ENCODE measurements at places on chromosomes 6 and 20.

GRCh38 chr6:45513843-45514242, 136.1 kb upstream of the SUPT3H start:
- no peak for DNase-seq

GRCh38 chr6:159766906-159767305, 5.1 kb downstream of the ACAT2 start:
- DNase-seq, result no peak

DNA sequence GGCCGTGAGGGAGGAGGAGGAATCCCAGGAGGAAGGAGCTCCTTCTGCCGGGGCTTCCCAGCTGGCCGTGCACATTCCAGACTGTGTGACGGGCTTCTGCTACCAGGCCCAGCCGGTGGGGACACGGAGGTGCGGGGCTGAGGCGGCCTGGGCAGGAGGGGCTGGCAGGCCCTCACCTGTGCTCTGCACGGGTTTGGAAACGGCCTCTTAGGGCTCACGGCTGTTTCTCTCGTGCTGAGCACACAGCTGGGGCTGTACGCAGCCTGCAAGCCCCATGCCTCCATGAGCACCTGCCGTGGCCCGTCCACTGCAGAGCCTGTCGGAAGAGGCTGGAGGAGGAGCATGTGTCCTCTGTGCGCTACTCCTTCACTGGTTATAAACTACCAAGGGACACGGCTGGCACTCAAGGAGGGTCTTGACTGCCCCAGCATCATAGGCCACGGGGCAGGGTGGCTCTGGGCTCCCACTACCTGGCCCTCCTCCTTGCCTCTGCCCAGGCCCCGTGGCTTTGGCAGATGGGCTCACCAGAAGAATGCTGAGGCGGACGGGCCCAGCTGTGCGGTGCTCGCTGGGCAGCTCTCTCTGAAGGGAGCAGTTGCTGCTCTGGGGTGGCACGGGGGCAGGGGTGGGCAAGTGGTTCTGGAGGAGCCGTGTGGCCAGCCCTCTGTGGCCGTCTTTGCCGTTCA, 15.8 kb downstream of the NPEPL1 start:
- DNase-seq, result no peak

GRCh38 chr6:75166236-75166635, 39.6 kb downstream of the COL12A1 start:
- no peak for DNase-seq

- no peak for DNase-seq
These were observed 4.3 kb upstream of the LTA start for GRCh38 chr6:31567531-31568370.

GRCh38 chr20:20812136-20812535, 99.7 kb upstream of the RALGAPA2 start:
- DNase-seq, result no peak

DNA sequence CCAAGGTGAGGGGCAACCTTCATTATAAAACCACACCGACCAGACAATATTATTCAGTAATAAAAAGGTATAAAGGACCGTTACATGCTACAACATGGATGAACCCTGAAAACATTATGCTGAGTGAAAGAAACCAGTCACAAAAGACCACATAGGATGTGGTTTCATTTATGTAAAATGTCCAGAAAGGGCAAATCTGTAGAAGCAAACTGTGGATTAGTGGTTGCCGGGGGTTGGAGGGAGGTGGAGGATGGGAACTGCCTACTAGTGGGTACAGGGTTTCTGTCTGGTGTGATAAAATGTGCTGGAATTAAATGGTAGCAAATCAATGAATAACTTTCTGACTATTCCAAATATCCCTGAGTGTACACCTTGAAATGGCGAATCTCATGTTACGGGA, 10.2 kb upstream of the PRND start:
- no peak for DNase-seq

GRCh38 chr6:136173519-136174507, 76.3 kb downstream of the MTFR2 start:
- no peak for DNase-seq

DNA sequence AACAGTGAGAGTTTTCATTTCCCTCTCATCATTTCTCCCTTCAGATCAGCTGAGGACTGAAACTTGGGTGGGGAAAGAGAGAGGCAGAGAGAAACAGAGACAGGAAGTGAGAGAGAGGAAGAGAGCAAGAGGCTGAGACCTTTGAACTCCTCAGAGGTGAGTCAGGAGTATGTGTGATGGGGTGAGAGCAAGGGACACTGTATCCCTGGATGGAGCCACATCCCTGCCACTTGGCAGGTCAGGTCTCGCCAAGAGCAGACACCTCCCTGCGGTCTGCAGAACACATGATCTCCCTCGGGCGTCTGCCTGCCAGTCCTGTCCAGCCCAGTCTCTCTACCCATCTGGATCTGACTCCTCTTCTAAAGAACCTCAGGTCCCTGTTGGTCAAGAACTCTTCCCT, 62.7 kb upstream of the SYNDIG1 start:
- DNase-seq, result no peak

DNA sequence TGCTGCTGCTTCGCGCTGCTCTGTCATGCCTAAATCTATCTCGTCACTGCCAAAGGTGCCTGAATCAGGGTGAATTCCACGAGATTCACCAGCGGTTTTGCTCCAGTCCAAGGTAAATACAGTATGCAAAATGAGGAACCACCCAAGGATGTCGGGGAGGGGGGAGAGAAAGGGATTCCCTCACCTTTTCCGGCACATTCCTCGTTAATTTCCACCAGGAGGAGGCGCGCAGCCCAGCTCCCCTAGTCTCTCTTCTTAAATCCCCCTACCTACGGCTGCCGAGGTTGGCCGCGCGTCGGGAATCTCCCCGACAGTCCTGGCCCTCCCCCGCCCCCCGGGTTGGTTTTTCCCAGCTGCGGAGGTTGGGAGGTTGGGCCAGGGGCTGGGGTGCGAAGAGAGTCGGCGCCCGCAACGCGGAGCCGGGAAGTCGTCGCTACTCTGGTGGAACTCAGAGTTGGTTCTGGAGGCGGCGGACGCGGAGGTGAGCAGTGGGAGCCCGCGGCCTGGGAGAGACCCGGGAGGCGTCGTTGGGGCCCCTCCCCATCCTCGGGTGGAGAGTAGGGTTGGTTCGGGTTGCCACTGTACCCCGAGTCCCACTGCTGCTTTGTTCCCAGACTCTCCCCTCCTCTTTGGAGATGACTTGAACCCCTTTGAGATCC, at the start of gene TPBG:
TSS of gene TPBG (plus strand) at position 390 of the 659 bp plus-strand sequence. CDS start 1,145 bp downstream, outside the sequence.
- DNase-seq, result no peak

DNA sequence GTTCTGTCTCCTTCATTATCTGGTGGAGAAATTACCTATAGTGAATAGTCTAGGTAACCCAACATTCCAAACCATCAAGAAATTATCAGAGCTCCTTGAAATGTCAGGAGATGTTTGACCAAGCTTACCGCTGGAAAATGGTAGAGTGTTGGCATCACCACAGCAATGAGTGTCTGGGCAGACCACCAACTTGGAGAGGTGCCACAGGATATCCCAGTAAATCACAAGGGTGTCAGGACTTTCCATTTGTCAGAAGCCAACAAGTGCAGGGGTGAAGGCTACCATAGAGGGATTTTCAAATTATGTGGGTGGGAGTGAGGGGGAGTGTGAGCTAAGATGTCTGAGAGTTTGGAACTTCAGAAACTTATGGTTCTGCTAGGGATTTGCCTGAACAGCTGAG, 73.2 kb downstream of the VGLL2 start:
- DNase-seq, result no peak

GRCh38 chr20:57793421-57793820, 83.6 kb upstream of the PMEPA1 start:
- DNase-seq, result no peak

- DNase-seq, result no peak
These were observed 1.5 kb downstream of the PRRT1 start for GRCh38 chr6:32149932-32150870.

- DNase-seq, result no peak
These were observed 31.3 kb downstream of the KCNK15 start for GRCh38 chr20:44776980-44777379.

DNA sequence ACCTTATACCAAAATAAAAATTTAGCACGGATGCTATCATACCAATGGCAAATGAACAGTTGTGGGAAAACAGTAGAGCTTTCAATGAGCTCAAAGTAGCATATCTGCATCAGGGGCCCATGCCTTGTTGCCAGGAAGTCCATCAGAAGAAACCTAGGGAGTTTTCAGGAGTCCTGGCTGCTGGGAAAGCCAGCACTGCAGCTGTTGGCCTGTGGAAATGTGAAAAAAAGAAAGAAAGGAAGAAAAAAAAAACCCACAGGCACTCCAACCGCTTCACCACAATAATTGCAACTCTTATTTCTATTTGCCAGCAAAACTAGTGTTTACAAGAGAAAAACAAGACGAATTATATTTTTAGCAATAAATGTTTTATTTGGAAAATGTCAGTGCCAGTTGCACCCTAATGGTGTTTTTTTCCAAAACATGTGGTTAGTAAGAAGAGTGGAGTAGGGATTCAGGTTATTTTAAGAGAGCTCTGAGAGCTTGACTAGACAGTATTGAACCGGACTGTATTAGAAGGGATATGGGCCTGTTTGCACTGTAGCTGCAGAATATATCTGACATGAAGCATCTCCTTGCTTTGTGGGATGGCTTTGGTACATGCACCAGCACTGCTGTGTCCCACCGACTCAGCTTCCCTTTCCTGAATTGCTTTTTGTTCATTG, 137.3 kb downstream of the CCDC170 start:
- no peak for DNase-seq

- no peak for DNase-seq
These were observed 18.2 kb downstream of the DSE start for GRCh38 chr6:116388924-116389323.

- DNase-seq, result no peak
These were observed 38.9 kb upstream of the SAYSD1 start for GRCh38 chr6:39153766-39154397.

- peak; percentile 80 for DNase-seq
These were observed 101.2 kb downstream of the EPM2A start for GRCh38 chr6:145633981-145634627.

DNA sequence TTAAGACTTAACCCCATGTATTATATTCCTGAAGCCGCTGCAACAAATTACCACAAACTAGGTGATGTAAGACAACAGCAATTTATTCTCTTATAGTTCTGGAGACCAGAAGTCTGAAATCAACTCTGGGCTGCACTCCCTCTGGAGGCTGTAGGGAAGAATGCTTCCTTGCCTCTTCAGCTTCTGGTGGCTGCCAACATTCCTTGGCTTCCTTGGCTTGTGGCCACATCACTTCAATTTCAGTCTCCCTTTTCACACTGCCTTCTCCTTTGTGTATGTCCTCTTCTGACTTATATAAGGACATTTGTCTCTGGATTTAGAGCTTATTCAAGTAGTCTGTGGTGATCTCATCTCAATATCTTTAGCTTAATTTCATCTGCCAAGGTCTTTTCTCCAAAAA, 141.6 kb downstream of the DHX35 start:
- no peak for DNase-seq

DNA sequence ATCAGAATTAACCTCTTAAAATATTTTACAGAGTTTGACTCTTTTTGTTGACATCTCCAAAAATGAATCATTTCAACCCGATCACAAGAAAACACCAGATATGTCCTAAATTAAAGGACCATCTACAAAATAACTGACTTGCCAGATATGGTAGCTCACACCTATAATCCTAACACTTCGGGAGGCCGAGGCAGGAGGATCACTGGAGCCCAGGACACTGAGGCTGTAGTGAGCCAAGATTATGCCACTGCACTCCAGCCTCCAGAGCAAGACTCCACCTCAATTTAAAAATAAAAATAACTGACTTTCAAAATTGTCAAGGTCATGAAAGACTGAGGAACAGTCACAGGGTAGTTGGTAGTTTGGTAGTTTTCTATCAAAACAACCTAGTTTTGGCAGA, 34.9 kb downstream of the DCDC2 start:
- DNase-seq, result no peak

GRCh38 chr20:33313686-33314314, 30.8 kb downstream of the BPIFB1 start:
- DNase-seq, result no peak

DNA sequence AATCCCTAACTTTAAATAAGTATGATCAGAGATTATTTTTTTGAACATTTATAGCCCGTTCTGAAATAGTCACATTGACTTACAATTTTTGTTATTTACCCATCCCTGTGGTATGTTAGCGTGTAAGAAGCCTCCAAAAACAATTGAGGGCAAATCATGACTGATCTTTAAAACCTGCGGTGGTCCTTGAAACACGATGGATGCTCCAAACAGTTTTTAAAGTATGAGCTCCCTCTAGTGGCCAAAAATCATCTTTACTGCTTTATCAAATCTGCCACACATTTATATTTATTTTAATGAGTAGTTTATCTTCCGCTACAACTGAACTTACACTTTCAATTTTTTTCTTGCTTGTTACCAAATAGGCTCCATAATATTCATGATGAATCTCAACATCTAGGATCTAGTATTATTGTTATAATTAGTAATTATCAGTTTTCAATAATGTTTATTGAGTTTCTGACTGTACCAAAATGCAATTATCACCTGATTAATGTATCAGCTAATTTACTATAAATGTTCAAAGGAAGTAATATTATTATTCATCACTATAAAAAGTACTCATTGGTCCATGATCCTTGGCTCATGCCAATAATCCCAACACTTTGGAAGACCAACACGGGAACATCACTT, 52.2 kb downstream of the MARCKS start:
- DNase-seq, result no peak

DNA sequence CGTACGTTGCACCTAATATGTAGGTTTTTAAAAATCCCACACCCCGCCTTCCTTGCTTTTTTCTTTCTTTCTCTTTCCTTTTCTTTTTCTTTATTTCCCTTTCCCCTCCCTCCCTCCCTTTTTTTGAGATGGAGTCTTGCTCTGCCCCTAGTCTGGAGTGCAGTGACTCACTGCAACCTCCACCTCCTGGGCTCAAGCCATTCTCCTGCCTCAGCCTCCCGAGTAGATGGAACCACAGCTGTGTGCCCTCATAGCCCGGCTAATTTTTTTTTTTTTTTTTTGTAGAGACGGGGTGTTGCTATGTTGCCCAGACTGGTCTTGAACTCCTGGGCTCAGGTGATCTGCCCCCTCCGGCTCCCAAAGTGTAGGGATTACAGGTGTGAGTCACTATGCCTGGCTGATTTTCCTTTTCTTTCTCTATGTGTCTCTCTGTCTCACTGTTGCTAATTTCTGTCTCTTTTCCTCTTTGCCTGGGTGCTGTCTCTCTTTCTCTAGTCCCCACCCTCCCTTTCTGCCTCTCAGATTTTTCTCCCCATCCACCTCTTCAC, 61.2 kb downstream of the SRC start:
- no peak for DNase-seq

- DNase-seq, result no peak
These were observed 159.3 kb upstream of the MARCKS start for GRCh38 chr6:113697632-113698410.

DNA sequence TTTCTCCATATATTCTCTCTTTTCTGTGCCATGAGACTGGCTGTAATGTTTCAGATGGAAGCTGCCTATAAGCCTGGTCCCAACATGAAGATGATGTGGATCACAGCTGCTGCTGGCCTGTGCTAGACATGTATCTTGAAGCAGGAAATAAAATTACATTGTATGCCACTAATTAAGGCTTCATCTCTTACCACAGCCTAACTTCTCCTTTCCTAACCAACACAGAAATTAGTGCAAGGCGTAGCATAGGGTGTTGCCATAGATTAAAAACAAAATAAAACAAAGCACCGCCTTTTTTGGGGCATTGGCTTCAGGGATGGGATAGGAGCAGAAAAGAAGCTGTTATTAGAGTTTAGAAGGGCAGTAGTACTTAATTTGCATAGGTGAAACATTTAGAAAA, 4.7 kb upstream of the SLC17A4 start:
- DNase-seq, result no peak
